ENCODE measurements at places on chromosomes 13 and 19.

GRCh38 chr19:7428651-7429113 is 60.2 kb downstream of the PEX11G start:
- H3K4me1 ChIP-seq: no peaks in the 10 kb centered on the region
- peaks cover 9% of the 10 kb centered on the region for H3K36me3 ChIP-seq
- no peak overlapping the region for H3K27ac ChIP-seq
- no peaks in the 10 kb centered on the region for H3K27me3 ChIP-seq

DNA sequence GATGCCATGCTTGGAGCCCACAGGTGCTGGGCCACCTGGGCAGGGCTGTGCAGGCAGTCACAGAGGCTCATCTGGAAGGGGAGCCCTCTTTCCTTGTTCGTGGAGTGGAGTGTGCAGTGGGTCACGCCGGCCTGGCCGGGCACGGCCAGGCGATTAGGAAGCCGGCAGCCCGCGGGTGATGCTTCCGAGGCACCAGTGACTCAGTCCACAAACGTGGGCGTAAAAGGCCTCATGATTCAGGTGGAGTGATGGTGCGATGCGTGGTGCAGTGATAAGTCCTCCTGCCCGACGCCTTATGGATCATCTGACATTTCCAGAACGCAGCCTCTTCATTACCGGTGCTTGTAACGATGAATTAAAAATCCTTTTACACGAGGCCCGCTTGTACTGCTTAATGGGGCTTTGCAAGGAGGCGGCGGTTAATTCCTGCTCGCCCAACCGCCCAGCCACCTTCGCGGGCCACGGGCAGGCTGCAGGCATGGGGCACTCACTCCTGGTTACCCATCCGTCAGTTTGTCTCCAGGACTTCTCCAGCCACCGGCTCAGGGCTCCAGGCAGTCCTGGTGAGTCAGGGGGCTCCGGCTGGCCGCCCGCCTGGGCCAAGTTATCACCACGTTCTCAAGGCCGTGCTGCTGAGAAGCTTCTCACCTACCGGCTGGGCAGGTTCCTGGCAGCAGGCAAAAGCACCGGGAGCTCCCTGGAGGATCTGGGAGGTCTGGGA is 172.4 kb downstream of the KDM4B start:
- no peak for DNase-seq
- H3K4me3 ChIP-seq: no peak overlapping the region
- H3K27ac ChIP-seq: no peak overlapping the region
- no peaks in the 10 kb centered on the region for H3K27me3 ChIP-seq
- H3K36me3 ChIP-seq: peaks cover 83% of the 10 kb centered on the region
- peaks cover 16% of the 10 kb centered on the region for H3K4me1 ChIP-seq

DNA sequence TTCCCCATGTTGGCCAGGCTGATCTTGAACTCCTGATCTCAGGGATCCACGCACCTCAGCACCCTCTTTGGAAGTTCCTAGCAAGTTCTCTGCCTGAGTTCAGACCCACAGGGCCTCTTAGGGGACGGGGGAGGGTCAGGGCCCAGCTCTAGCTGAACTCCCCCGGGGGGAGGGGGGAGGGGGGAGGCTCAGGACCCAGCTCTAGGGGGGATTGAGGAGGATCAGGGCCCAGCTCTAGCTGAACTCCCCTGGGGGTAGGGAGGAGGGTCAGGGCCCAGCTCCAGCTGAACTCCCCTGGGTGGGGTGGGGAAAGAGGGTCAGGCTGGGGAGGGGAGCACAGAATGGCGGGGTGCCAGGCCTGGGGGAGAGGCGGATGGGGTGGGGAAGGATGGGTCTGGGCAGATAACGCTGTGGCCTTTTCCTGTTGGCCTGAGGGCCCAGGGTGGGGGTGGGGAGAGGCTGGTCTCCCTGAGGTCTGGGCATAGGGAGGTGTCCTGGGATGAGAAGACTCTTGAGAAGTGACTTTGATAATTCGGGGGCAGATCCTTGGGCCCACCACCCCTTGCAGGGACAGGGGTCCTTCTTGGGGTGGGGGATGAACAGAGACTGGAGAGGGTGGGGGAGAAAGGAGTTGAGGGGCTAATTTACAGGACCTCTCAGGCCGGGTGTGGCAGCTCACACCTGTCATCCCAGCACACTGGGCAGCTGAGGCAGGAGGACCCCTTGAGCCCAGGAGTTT is 5.5 kb upstream of the PTBP1 start:
- DNase-seq: no peak
- H3K27me3 ChIP-seq: no peaks in the 10 kb centered on the region
- H3K4me3 ChIP-seq: no peak overlapping the region
- H3K27ac ChIP-seq: peak overlapping the region; percentile 78

GRCh38 chr13:106233134-106233735 is 302.2 kb downstream of the EFNB2 start:
- no peak overlapping the region for H3K27ac ChIP-seq
- DNase-seq: no peak
- no peaks in the 10 kb centered on the region for H3K27me3 ChIP-seq
- H3K4me3 ChIP-seq: no peak overlapping the region
- no peaks in the 10 kb centered on the region for H3K4me1 ChIP-seq
- no peaks in the 10 kb centered on the region for H3K36me3 ChIP-seq

DNA sequence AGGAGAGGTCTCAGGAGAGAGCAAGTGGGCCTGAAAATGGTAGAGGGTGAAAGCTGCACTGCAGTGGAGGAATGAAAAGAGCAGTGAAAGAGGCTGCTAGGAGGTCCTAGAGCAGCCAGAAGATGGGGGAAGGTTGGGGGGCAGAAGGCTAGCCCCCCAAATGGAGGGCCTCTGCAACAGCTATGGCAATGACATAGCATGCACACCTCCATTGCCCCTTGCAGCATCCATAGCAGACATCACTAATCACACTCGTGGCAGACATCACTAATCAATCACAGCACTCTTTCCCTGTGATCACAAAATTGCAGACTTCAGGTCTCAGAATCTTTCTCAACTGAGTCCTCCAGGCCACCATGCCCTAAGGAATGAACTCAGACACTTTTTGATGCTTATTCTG is 21.9 kb downstream of the CCL25 start:
- DNase-seq: no peak
- no peaks in the 10 kb centered on the region for H3K27me3 ChIP-seq
- H3K27ac ChIP-seq: no peak overlapping the region
- no peaks in the 10 kb centered on the region for H3K4me1 ChIP-seq

GRCh38 chr13:59236309-59236919 is 927.3 kb downstream of the DIAPH3 start:
- no peak for DNase-seq
- no peak overlapping the region for H3K27ac ChIP-seq
- H3K36me3 ChIP-seq: no peaks in the 10 kb centered on the region
- H3K4me1 ChIP-seq: no peaks in the 10 kb centered on the region
- no peak overlapping the region for H3K4me3 ChIP-seq

GRCh38 chr19:33393286-33394005 is 19.9 kb downstream of the CEBPG start:
- H3K4me3 ChIP-seq: no peak overlapping the region

DNA sequence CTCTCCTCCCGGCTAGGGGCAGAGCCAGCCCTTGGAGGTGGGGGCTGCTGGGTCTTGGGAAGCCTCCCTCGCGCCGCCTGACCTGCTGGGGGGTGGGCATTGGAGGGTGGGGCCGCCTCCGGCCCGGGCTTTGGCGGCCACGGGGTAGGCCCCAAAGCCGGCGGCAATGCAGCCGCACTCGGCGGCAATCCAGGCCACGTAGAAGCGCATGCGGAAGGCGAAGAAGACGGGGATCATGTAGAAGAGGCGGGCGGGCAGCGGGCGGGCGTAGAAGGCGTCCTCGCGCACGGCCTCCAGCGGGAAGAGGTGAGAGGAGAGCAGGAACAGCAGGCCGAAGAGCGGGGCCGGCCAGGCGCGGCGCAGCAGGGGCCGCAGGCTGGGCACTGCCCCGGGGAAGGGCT is 7.7 kb upstream of the TMC4 start:
- peaks cover 5% of the 10 kb centered on the region for H3K36me3 ChIP-seq
- no peak for DNase-seq
- H3K4me1 ChIP-seq: no peaks in the 10 kb centered on the region

DNA sequence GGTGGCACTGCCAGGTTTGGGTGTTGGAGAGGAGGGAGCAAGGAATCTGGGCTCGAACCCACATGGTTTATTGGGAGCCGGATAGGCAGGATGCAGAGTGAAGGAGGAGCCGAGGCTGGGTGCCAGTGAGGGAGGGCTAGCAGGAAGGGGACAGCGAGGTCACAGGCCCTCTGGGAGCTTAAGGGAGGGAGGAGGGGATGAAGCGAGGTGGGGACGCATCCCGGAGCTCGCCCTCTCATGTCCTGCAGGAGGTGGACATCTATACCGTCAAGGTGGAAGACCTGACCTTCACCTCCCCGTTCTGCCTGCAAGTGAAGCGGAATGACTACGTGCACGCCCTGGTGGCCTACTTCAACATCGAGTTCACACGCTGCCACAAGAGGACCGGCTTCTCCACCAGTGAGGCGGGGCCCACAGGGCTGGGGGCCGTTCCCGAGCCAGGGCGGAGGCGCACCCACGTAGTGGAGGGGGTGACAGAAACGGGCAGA is 3.5 kb upstream of the ADM5 start:
- no peak overlapping the region for H3K4me3 ChIP-seq
- H3K36me3 ChIP-seq: peaks cover 65% of the 10 kb centered on the region
- peaks cover 31% of the 10 kb centered on the region for H3K4me1 ChIP-seq
- H3K27ac ChIP-seq: peak overlapping the region; percentile 82
- no peak for DNase-seq
- no peaks in the 10 kb centered on the region for H3K27me3 ChIP-seq

GRCh38 chr19:49272204-49272603 is 52.8 kb downstream of the SLC6A16 start:
- H3K27ac ChIP-seq: no peak overlapping the region
- no peaks in the 10 kb centered on the region for H3K4me1 ChIP-seq
- no peaks in the 10 kb centered on the region for H3K27me3 ChIP-seq
- H3K4me3 ChIP-seq: no peak overlapping the region

DNA sequence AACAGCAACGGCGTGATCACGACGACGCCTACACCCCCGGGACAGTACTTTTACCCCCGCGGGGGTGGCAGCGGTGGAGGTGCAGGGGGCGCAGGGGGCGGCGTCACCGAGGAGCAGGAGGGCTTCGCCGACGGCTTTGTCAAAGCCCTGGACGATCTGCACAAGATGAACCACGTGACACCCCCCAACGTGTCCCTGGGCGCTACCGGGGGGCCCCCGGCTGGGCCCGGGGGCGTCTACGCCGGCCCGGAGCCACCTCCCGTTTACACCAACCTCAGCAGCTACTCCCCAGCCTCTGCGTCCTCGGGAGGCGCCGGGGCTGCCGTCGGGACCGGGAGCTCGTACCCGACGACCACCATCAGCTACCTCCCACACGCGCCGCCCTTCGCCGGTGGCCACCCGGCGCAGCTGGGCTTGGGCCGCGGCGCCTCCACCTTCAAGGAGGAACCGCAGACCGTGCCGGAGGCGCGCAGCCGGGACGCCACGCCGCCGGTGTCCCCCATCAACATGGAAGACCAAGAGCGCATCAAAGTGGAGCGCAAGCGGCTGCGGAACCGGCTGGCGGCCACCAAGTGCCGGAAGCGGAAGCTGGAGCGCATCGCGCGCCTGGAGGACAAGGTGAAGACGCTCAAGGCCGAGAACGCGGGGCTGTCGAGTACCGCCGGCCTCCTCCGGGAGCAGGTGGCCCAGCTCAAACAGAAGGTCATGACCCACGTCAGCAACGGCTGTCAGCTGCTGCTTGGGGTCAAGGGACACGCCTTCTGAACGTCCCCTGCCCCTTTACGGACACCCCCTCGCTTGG is 966 bp downstream of the JUNB start:
- no peaks in the 10 kb centered on the region for H3K36me3 ChIP-seq
- H3K27ac ChIP-seq: peak overlapping the region; percentile 99
- no peaks in the 10 kb centered on the region for H3K27me3 ChIP-seq

GRCh38 chr19:14402332-14403144 is 16.6 kb downstream of the DDX39A start:
- no peaks in the 10 kb centered on the region for H3K4me1 ChIP-seq
- H3K36me3 ChIP-seq: no peaks in the 10 kb centered on the region
- H3K27ac ChIP-seq: peak overlapping the region; percentile 14
- no peaks in the 10 kb centered on the region for H3K27me3 ChIP-seq

DNA sequence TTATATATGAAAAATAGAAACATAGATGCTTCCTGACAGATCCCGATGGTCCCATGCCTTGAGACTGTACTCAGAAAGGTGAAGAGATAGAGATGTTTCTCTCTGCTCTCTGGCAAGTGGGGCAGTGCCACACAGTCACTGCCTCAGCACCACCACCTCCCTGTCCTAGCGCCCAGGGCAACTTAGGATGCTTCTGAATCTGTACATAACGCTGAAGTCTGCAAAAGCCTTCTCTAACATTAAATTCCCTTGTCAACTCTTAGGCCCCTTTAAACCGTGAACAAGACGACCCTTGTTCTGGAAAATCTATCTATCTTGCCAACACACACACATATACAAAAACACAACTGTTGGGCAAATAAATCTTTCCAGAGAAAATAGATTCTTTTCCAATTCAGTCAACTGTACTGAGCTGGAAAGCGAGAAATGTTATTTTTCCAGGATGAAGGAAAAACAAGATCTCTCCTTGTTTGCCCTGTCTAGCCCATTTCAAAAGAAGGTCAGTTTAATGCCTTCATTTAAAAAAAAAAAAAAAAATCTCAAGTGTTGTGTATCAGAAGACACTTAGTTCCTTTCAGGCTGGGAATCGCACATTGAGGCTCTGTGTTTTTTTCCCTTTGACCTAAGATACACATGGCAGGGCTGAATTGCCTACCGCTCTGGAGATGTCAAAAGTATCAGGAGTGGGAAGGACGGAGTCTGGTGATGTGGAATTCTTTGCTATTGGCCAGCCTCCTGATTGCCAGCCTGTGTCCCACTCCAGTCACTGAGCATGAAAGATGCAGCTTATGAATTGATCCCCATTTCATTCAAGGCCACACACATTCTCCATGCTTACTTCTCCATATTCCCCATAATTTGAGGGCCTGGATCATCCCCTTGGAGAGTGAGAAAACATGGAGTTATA is 241.4 kb downstream of the LACC1 start:
- DNase-seq: no peak
- peaks cover 20% of the 10 kb centered on the region for H3K4me1 ChIP-seq
- H3K36me3 ChIP-seq: no peaks in the 10 kb centered on the region
- H3K27me3 ChIP-seq: no peaks in the 10 kb centered on the region
- H3K27ac ChIP-seq: no peak overlapping the region

GRCh38 chr13:23003446-23003845 is 177.3 kb upstream of the SGCG start:
- H3K36me3 ChIP-seq: no peaks in the 10 kb centered on the region
- no peak for DNase-seq
- H3K27ac ChIP-seq: no peak overlapping the region

GRCh38 chr13:76904507-76904906 is 18.3 kb upstream of the KCTD12 start:
- no peak overlapping the region for H3K4me3 ChIP-seq
- no peaks in the 10 kb centered on the region for H3K4me1 ChIP-seq
- DNase-seq: no peak

DNA sequence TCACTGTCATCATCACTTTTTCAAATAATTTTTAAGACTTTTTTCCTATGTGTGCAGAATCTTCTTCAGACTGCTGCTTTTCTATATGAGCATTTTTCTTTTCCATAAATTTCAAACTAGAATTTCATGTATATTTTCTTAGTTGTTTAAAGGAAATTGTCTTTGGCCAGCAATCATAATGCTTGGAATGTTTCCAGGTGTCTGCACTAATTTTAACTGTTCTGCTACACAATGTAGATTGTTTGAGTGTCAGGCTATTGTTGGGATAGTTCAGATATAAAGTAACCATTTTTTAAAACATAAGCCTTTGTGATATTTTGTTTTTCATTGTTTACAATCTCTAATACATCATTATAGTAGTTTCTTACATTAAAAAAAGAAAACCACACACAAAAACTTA is 1418.5 kb downstream of the EFNB2 start:
- H3K36me3 ChIP-seq: no peaks in the 10 kb centered on the region
- H3K4me1 ChIP-seq: no peaks in the 10 kb centered on the region
